Hippocampal formation (tissue), 2 donors: ENCODE measurements at places on chromosomes 7 and 10.
A peak's percentile ranks its signal among the peaks of the same experiment; 100 is the strongest.

GRCh38 chr10:77204171-77204570 lies 433.4 kb downstream of the KCNMA1 start:
- no peak for DNase-seq

- DNase-seq, result no peak
Observed at GRCh38 chr10:120719333-120719732, 131.8 kb upstream of the WDR11 start.

DNA sequence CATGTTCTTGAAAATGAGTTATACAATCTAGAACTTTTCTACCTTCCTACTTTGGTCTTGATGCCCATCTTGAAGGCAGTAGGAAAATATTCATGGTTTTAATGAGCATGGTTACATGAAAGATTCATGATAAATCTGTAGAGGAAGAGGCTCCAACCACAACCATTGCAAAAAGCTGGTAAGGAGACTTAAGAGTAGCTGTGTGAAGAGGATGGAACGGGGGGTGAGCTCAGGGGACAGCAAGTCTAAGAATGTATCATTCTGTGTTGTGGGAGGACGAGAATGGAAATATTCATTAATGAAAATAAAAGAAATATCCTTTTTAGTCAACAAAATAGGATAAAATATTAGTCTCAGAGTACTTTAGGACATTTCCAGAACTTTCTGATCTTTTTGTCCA lies 81.1 kb downstream of the BMPER start:
- DNase-seq, result no peak

DNA sequence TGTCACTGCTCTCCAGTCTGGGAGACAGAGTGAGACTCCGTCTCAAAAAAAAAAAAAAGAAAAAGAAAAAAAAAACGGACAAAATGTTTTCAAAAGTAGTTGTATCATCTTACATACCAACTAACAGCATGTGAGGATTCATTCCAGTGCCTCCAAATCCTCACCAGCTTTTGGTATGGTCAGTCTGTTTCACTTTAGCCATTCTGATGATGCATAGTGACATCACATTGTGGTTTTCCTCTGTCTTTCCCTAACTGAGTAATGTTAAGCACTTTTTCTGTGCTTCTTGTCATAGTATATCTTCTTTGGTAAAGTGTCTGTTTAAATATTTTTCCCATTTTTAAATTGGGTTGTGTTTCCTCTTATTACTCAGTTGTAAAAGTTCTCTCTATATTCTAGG lies 251.4 kb upstream of the CTBP2 start:
- no peak for DNase-seq

GRCh38 chr10:58152673-58153263 lies 114.9 kb downstream of the IPMK start:
- peak; percentile 42 for DNase-seq

- DNase-seq, result no peak
Observed at GRCh38 chr7:108249453-108249852, 119.3 kb upstream of the LAMB4 start.

DNA sequence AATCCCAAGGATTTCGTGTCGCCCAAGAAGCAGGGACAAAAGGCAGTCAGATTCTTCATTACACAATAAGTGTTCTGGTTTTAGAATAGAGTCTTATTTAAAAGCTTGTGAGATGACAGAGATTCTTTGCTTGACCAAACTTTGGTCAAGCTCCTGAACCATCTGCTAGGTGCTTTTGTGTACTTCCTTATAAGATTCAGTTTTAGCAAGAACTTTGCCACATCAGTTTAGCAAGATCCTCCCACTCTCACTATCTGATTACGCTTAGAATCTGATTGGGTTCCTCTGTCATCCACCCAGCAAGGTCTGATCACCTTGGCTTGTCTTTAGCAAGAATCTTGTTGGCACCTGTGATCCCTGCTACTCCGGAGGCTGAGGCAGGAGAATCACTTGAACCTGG lies 38.2 kb upstream of the SDHAF3 start:
- DNase-seq, result no peak

GRCh38 chr10:88184543-88185297 lies 321.3 kb downstream of the PTEN start:
- DNase-seq, result no peak

DNA sequence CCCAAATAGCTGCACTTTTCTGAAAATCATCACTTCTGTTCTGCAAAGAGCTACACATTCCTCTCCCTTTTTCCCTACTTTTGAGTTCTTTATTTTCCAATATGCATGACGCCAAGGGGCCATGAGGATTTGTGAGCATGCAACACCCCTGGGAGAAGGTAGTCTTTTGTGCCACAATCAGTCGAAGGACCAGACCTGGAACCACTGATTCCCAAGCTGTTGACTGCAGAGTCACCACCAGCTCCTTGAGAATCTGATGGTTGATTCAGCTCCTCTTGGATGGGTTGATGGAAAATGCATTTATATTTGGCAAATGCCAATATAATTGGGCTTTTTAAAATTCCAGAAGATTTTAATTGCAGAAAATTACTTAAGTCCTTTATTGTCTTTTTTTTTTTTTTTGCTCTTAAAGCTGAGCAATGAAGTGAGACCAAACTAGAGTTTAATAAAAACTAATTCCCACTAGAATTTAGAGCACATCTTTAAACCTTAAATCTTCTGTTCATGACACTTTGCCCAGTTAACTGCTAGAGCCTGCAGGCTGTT lies 554.1 kb downstream of the TNS3 start:
- no peak for DNase-seq

DNA sequence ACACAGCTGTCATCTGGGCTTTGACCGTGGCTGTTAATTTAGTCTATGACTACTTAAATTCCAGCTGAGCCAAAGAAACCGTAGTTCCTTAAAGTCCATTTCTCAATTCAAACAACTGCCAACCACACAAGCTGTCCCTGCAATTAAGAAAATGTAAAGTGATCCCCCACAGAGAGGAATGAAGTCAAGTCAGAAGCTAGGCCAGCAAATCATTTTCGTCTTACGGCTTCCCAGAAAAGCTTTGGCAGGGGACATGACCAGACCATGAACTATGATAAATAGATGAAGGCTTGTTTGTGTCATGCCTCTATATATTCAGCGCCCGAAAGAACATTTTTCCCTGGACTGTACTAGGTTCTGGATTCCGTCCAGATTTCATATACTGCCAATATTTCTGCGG lies 54.6 kb downstream of the HACD1 start:
- DNase-seq, result no peak

DNA sequence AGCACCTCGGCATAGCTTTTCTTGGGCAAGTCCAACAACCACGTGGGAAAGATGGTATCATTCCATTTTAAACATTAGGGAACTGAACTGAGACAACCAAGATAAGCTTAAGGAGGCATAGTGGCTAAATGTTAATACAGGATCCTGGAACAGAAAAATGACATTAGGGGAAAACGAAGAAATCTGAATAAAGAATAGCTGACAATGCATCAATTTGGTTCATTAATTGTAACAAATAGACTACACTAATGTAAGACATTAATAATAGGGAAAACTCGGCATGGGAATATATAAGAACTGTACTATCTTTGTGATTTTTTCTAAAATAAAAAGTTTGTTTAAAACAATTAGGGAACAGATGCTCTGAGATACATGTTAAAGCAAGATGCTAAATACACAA lies 165.4 kb downstream of the JAZF1 start:
- DNase-seq, result no peak

- DNase-seq, result no peak
Observed at GRCh38 chr10:129522041-129522585, 55.1 kb downstream of the MGMT start.

GRCh38 chr7:65827366-65827765 lies 45.5 kb upstream of the VKORC1L1 start:
- no peak for DNase-seq

DNA sequence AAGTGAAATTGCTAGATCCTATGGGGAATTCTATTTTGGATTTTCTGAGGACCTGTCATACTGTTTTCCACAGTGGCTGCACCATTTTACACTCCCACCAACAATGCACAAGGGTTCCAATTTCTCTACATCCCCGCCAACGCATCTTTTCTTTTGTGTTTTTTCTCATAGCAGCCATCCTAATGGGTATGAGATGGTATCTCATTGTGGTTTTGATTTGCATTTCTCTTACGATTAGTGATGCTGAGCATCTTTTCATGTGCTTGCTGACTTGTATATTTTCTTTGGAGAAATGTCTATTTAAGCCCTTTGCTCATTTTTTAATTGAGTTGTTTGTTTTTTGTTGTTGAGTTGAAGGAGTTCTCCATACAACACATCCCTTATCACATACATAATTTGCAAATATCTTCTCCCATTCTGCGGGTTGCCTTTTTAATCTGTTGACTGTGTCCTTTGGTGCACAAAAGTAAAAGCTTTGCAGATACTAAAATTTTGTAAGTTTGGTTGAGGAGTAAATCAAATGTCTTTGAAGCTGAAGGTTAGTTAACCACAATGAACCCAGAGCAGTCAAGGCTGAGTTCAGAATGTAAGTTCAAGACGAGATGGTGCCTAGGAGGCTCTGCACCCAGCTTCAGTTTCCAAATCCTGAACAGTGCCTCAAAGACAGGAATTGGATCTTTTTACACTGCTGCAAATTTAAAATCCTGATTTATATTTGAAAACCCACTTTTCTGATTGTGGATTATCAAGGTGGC lies 195.4 kb downstream of the COBL start:
- no peak for DNase-seq

DNA sequence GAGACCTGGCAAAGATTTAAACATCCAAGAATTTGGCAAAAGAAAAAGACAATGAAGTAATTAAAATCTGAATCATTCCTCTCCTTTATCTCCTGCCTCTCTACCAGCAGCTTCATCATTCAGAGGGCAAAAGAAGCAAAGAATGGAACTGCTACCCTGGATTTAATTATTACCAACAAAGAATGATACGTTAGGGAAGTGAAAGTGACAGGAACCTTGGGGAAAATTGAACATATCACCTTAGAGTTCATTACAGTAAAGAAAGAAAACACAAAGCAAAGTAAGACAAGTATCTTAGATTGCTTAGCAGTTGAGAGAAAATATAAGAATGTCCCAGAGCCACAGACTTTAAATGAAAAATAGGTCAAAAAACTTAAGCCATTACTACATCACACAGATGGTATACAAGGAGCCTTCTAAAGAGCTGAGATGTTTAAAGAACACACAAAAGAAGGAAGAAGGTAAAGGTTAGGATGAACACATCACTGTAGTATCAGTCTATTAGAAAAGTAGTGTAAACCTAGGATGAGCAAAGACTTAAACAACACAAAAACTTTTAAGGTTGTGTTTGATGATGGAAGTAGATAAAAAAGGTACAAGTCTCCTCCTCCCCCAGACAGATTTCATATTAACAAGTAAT lies 17.5 kb downstream of the CTNNA3 start:
- DNase-seq, result no peak

- peak; percentile 86 for DNase-seq
Observed at GRCh38 chr10:44310762-44311562, 73.9 kb downstream of the CXCL12 start.

DNA sequence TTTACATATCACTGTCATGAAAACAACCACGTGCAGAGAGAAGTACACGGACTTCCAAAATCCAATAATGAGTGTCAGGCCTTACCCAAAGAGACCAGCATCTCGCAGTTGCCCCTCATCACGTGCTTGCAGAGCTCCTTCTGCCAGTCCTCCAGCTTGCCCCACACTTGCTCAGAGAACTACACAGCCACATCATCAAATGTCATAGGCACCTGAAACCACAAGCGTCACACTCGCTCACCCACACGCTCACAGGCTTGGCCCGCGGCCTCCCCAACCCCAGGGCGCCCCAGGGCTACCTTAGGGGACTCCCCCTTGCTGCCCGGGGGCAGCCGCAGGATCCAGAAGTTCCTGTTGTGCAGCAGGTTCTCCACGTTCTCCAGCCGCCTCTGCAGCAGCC lies 123.4 kb upstream of the ZNF746 start:
- DNase-seq, result no peak

DNA sequence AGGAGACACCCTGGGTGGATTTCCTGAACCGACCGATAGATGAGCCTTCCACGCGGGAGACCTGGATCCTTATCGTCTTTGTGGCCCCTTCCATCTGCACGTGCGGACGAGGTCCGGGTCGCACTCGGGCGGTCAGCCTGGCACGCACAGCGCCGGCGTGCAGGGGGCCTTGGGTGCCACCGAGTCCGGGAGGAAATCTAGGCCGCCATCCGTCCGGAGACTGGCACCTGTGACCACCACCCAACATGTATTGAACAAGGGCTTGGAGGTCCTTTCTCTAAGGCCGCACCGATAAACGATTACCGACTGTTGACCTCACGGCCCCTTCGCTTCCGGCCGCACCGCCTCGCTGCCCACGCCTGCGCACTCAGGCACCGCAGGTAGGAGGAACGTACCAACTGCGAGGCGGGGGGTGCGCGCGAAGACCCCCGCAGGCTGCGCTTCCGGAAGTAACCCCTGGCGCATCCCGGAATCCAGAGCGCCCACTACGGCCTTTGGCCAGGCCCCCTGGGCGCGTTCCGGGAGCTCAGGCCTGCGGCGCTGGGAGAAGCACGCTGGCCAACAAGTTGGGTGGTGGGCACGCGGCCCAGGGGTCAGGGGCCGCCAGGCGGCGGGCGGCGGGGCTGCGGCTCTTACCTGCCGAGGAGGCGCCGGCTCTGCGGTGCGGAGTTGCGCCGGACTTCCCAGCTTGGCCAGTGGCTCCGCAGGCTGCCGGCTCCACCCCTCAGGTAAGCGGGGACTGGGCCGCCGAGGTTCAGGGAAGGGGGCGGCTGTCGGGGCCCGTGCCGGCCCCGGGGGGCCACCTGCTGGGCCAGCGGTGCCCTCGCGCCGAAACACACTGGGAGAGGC lies at the start of the genes ACTR3C and LRRC61:
Gene ACTR3C (minus strand): TSS at position 713 of the 849 bp plus-strand sequence. CDS start 28,249 bp downstream, outside the sequence.
Gene LRRC61 (plus strand): TSS at position 523 of the 849 bp plus-strand sequence. CDS start 13,507 bp downstream, outside the sequence.
- no peak for DNase-seq

GRCh38 chr10:71790749-71791440 lies 17.6 kb upstream of the VSIR start:
- no peak for DNase-seq

DNA sequence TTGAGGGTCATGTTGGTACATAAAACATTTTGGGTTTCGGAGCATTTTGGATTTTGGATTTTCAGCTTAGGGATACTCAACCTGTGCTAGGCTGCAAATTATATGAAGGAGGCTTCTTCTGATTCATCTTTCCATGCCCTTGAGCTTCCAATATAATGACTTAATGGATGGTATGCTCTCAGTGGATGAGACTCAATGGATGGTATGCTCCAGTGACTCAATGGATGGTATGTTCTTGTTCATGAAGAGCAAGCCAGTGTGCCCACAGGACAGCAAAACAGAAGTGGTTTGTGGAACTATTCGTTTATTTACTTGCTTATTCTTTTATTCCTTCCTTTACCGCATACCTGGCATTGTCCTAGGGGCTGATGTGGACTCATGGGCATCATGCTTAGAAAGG lies 969.6 kb downstream of the LRMDA start:
- no peak for DNase-seq

DNA sequence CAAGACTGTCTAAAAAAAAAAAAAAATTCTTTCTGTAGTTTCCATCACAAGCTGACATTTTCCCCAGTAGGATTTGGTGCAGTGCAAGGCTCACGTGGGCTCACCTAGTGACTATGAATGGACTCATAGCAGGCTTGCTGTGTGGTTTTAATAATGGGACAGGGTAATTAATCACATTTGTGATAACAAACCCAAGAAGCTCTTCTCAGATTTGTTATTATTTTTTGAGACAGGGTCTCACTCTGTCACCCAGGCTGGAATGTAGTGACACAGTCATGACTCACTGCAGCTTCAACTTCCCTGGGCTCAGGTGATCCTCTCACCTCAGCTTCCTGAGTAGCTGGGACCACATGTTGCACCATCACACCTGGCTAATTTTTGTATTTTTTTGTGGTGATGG lies 40.0 kb downstream of the NACAD start:
- DNase-seq, result no peak

GRCh38 chr10:28604567-28605536 lies 71.9 kb downstream of the WAC start:
- no peak for DNase-seq
